ENCODE measurements at places on chromosomes 6 and 20. TPM values are rescaled to one million over a fixed set of nuclear protein-coding genes. Genes with fewer than 3 reads are reported as not detected.

- DNase-seq = no peak
Measured at GRCh38 chr6:98579079-98579478, 255.3 kb upstream of the POU3F2 start.

DNA sequence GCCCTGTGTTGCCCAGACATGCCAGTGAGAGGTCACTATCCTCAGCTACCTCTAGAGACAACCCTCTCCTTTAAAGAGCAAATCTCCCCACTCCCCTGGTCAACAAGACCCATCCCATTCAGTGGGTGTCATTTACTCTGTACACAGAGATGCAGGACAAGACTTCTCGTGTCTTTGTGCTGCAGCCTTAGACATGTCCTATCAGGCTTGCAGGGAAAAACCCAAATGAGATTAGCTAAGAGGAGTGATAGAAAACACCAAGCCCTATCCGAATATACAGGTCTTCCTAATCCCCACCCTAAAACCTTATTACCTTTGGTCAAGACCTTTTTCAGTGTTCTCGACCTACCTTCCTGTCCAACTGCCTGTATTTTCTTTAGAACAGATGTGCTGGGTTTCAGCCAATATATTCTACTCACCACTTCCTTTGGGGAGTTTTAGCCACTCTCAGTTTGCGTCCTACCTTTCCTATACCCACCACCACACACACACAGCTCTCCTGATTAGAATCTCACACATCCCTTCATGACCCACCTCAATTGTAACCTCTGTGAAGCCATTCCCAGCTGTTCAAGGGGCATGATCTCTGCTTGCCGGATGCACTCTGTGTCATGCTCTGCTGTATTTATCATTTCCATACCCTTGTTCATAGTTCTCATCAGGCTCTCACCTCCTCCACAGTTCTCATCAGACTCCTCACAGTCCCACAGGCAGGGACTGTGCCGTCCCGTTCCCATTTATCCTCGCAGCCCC is 39.7 kb downstream of the TRAM2 start:
- DNase-seq = no peak

SHLD1 gene
- 17.1 TPM for polyA plus RNA-seq

KCNQ5 gene
- 1.3 TPM for polyA plus RNA-seq

FOXA2 gene
- not detected for polyA plus RNA-seq

- DNase-seq = no peak
Measured at GRCh38 chr6:84249724-84250123, 22.3 kb upstream of the CEP162 start.

MUC21 gene
- polyA plus RNA-seq = 0.02 TPM

OR12D3 gene
- not detected for polyA plus RNA-seq

DNA sequence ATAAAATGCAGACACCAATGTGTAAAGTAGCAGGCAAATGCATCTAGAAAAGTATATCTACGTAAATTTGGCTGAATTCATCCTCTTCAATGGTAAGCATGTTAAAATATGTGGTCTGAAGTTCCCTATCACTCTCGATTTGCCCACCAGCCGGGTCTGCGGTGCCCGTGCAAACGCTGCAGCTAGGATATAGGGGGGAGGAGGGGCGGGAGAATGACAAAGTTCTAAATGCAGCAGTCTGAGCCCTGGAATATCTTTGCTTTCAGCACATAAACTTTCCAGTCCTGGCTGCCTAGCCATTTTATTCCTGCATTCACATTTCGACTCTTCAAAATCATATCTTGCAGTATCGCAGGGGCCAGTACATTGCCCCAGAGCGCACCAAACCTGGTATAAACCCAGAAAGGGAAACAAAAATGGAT is 708 bp downstream of the NRN1 start:
- DNase-seq = no peak

- DNase-seq = no peak
Measured at GRCh38 chr6:73314577-73315492, 39.2 kb downstream of the DPPA5 start.

- no peak for DNase-seq
Measured at GRCh38 chr20:37161830-37162549, 17.1 kb upstream of the RPN2 start.

CLDN20 gene
- polyA plus RNA-seq = not detected

DNA sequence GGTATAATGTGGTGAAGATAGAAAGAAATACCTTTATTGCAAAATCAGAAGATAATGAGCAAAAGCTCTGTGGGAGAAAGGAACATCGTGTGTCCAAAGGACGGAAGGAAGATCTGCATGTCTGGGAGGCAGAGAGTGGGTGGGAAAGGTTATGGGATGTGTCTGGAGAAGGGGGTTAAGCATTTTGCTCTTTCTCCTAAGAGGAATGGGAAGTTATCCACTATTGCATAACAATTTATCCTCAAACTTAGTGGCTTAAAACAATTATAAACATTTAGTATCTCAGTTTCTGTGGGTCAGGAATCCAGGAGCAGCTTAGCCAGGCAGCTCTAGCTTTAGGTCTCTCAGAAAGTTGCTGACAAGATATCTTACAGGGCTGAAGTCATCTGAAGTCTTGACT is 229.1 kb upstream of the CITED2 start:
- DNase-seq = no peak

BPIFB1 gene
- polyA plus RNA-seq = 0.06 TPM

DNA sequence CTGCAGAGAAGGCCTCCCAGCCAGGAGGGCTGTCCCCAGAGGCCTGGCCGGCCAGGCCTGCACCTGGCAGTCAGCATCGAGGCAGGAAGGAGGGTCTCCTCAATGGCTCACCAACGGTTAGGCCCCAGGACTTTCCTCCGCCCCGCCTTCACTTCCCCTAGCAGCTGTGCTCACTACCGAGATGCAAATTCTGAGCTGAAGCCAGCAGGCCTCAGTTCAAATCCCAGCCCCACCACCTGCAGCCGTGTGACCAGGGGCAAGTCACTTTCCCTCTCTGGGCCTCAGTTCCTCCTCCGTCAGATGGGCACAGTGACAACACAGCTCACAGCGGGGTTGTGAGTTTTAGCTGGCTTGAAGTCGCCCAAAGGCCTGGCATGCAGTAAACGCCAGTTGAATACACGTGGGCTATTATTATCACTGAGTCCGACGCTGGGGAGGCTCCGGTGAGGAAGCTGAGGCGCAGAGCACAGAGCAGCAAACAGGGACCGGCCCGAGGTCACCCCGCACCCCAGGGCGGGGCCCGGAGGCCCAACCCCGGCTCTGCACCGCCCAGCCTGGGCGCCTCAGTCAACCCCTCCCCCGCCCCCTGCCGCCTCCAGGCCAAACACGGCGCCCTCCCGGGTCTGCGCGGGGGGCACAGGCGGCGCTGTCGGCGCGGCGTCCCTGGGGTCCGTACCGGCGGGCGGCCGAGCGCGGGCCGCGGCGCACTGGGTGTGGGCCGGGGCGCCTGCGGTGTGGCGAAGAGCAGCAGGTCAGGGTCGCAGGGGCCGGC is 671 bp downstream of the E2F1 start:
- peak; percentile 87 for DNase-seq

METTL24 gene
- polyA plus RNA-seq = not detected

- no peak for DNase-seq
Measured at GRCh38 chr6:68339488-68340131, 295.5 kb upstream of the ADGRB3 start.

- no peak for DNase-seq
Measured at GRCh38 chr6:142155895-142156757, 9.1 kb downstream of the VTA1 start.

DNA sequence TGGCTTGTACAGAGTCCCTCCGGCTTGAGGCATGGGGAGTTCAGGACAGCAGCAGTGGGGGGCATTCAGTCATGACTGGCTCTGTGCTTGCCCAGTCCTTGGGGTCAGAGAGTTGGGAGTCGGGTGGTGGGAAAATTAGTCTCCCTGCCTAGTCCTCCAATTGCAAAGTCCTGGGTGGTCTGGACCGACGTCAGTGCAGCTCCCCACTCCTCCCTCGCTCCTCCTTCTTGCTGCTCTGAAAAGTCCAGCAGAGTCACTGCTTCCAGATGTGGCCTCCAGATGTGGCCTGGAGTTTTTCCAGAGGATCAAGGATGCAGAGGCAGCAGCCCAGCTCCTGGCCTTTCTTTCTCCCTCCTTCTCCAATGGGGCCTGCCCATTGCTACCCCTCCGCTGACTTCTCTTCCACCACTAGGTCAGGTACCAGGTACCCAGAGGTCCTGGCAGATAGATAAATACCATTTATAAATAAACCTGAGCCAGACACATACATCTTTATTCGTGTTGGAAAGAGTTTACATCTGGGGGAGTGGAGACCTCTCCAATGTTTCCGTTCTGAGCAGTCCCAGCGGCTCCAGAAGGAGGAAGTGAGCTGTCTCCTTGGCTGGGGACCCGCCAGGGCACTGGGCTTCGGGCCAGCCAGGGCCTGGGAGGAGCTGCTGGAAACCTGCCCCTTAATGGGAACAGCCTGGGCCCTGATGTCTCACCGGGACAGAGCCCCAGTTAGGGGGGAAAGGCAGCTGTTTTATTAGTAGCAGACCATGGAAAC is 49.0 kb upstream of the RNF24 start:
- DNase-seq = peak; percentile 86

GRCh38 chr6:168516944-168517741 is 76.2 kb downstream of the SMOC2 start:
- no peak for DNase-seq

DNA sequence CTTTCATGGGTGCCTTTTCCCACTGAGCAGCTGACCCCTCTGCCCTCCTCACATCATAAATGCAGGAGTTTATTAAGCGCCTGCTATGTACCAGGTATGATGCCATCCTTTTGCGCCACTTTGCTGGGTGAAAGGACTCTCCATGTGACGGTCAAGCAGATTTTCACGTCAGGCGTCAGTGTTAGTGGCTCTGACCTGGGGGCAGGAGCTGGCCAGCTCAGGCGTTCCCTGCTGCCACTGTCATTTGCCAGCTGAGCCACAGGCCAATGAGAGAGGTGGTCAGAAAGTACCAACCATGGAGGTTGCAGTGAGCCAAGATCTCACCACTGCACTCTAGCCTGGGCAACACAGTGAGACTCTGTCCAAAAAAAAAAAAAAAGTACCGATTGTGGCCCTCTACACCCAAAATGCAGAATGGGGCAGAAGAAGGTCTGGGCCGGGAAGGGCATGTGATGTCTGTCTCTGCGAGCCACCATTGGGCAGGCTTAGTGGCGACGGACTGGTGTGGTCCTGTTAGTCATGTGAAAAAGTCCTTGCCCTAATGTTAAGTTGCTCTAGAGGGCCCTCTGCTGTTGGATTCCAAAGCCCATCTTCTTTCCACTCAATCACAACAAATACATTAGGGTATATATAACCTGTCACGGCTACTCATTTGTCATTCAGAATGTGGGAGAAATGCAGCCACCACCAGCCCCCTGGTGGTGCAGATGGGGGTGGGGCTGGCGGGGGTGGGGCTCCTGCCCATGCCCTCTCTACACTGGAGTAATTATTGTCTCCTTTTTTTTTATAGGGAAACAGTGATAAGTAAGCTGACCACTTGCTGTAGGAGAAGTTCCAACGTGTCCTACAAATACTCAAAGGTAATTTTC is 18.4 kb upstream of the SLC22A1 start:
- DNase-seq = peak; percentile 58

PGK2 gene
- polyA plus RNA-seq = not detected

DNA sequence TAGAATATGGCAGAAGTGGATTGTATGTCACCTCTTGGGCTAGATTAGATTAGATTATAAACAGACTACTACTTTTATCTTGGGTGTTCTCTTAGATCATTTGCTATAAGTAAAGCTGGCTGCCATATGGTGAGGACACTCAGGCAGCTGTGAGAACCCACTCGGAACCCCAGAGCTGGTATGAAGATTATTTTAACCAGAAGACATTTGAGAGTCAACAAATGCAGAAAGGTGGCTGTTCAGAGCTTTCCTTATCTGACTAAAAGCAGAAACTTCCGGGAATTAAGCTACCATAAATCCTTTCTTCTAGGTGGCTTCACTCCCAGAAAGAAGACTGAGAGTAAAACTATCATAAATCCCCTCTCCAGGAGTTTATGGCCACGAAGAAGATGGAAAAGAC is 91.9 kb downstream of the RNGTT start:
- no peak for DNase-seq

DNA sequence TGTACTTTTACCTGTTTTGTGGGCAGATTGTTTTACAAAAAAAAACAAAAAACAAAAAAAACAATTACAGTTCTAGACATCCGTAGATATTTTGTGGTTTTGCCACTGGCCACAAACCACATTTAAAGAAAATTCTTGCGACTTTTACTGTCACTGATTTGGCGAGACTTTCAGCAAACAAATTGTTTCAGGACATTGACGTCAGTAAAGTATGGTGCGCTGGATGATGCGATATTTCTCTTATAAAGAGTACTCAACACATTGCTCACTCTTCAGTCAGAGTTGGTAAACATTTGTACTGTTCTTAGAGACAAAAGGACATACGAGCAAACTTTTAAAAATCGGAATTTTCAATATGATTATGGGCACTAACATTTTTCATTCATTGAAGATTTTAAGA is 229.8 kb downstream of the HAO1 start:
- no peak for DNase-seq

GRCh38 chr6:45643126-45643525 is 265.4 kb upstream of the SUPT3H start:
- DNase-seq = no peak

- DNase-seq = no peak
Measured at GRCh38 chr20:58312836-58313235, 3.3 kb downstream of the RAB22A start.

- no peak for DNase-seq
Measured at GRCh38 chr6:141700819-141701218, 431.9 kb upstream of the GJE1 start.
